ENCODE measurements at places on chromosomes 16 and 17. TPM values are rescaled to one million over a fixed set of nuclear protein-coding genes. Genes with fewer than 3 reads are reported as not detected.

DNA sequence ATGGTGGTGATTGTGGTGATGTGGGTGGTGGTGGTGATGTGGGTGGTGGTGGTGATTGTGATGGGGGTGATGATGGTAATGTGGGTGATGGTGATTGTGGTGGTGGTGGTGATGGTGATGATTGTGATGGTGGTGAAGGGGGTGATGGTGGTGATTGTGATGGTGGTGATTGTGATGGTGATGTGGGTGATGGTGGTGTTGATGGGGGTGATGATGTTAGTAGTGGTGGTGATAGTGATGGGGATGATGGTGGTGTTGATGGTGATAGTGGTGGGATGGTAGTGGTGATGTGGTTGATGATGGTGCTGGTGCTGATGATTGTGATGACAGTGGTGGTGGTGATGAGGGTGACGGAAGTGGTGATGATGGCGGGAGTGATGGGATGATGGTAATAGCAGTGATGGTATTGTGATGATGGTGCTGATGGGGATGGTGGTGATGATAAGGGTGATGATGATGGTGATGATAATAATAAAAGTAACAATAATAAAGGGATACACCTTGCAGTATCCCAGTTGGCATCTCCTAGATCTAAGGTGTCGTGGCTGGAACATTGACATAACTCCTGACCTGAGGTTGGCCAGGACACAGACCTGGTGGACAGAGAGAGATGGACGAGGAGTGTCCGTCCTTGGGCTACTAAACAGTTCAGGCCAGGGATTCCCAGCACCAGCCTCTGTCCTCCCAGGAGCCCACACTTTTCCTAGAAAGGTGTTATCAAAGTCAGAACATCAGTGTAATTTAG, 344.5 kb downstream of the SEC14L1 start:
- H3K27me3 ChIP-seq, result no peaks in the 10 kb centered on the region
- H3K4me1 ChIP-seq, result peaks cover 16% of the 10 kb centered on the region
- no peak for DNase-seq
- no peak overlapping the region for H3K27ac ChIP-seq

Gene RTN4RL1
- polyA plus RNA-seq, result not detected

DNA sequence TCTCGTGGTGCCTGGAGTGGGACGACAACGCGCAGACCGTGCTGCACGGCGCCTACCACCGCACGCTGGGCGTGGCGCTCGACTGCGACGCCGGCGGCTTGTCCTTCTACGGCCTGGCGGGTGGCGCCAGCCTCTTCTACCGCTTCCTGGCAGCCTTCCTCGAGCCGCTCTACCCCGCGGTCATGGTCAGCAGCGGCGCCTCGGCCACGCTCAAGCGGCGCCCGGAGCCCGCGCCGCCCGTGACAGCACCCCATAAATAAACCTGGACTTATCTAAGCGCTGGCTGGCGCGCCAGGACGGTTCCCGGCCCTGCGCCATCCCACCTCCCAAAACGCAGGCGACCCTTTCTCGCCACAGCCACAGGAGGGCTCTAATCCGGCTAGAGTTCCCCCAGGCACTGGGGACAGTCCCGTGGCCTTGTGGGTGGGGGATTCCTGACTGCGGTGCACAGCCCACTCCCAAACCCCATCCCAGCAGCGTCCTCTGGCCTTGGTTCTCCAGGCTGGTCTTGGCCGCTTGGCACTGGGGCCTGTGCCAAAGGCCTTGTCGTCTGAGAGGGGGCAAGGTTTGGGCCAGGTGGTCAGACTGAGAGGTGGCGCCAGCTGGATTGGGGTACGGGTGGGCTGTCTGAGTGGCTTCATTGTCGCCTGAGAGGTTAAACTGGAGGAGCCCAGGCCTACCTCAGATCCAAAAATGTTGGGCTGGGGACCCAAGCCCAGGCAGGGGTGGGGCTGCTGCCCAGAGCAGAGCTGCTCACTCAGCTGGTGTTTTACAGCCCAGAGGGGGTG, 10.1 kb upstream of the SLC16A5 start:
- H3K36me3 ChIP-seq, result no peaks in the 10 kb centered on the region
- H3K4me1 ChIP-seq, result peaks cover 6% of the 10 kb centered on the region
- peak overlapping the region; percentile 80 for H3K4me3 ChIP-seq
- DNase-seq, result peak; percentile 36
- H3K27me3 ChIP-seq, result no peaks in the 10 kb centered on the region
- H3K27ac ChIP-seq, result no peak overlapping the region

GRCh38 chr16:35862242-35862641, 2402.8 kb downstream of the TP53TG3F start:
- no peaks in the 10 kb centered on the region for H3K27me3 ChIP-seq
- no peak overlapping the region for H3K4me3 ChIP-seq
- no peak for DNase-seq
- H3K27ac ChIP-seq, result no peak overlapping the region

DNA sequence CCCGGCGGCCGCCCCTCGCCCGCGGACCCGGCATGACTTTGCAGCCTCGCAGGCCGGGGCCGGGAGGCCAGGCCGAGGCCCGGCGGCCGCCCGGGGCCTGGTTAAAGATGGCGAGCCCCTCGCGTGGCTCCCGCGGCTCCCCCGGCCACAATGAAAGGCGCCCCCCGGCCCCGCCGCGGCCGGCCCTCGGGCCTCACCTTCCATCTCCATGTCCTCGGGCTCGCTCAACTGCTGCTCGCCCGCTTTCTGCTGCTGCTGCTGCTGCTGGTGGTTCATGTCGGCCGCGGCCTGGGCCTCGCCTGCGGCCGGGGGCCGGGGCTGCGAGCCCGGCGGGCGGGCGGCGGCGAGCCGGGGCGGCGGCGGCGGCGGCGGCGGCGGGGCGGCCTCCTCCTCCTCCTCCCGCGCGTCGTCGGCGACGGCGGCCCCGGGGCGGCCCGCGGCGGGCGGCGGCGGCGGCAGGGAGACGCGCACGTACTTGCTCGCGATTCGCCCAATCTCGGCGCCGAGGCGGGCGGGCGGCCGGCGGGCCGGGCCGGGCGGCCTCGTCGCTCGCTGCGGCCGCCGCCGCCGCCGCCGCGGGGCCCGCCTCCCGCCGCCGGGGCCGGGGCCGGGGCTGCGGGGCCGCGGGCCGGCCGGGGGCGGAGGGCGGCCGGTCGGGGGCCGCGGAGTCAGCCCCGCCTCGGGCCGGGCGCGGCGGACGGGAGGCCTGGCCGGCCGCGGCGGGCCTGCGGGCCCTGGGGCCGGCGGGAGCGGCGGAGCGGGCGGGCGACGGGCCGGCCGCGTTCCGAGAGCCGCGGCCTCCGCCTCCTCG, 491 bp downstream of the USP7 start:
- no peak for DNase-seq
- H3K27me3 ChIP-seq, result no peaks in the 10 kb centered on the region
- H3K27ac ChIP-seq, result peak overlapping the region; percentile 96
- H3K4me3 ChIP-seq, result peak overlapping the region; percentile 61
- H3K36me3 ChIP-seq, result no peaks in the 10 kb centered on the region

GRCh38 chr16:57862698-57863433, 60.6 kb upstream of the KIFC3 start:
- H3K27me3 ChIP-seq, result peaks cover 30% of the 10 kb centered on the region
- no peak overlapping the region for H3K27ac ChIP-seq
- no peaks in the 10 kb centered on the region for H3K36me3 ChIP-seq
- H3K4me1 ChIP-seq, result no peaks in the 10 kb centered on the region

- no peak overlapping the region for H3K4me3 ChIP-seq
- DNase-seq, result no peak
- peaks cover 19% of the 10 kb centered on the region for H3K4me1 ChIP-seq
- no peak overlapping the region for H3K27ac ChIP-seq
Measured at GRCh38 chr17:19874256-19874655, 6.5 kb upstream of the ULK2 start.

Gene TUBD1
- 23.0 TPM for polyA plus RNA-seq

All from naive B cell (primary cell).